ENCODE measurements at places on chromosomes 16 and 17.
A peak's percentile ranks its signal among the peaks of the same experiment; 100 is the strongest.

GRCh38 chr17:77287432-77288068 lies 146.8 kb downstream of the SEC14L1 start:
- peak; percentile 64 for DNase-seq

DNA sequence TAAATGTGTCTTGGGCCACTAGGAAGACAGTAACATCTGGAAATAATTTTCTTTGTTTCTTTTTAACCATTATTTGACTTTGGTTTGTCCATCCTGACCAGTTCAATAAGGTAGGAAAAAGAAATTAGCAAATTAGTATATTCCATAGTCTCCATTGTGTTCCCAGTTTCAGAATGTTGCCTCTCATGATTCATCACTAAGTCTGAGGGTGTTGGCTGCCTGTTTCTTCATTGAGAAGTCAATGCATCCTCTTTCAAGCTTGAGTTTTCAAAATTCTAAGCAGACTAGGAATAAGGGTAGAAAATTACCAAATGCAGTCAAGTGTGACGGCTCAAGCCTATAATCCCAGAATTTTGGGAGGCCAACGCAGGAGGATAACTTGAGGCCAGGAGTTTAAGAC lies 41.9 kb downstream of the ZFHX3 start:
- no peak for DNase-seq

DNA sequence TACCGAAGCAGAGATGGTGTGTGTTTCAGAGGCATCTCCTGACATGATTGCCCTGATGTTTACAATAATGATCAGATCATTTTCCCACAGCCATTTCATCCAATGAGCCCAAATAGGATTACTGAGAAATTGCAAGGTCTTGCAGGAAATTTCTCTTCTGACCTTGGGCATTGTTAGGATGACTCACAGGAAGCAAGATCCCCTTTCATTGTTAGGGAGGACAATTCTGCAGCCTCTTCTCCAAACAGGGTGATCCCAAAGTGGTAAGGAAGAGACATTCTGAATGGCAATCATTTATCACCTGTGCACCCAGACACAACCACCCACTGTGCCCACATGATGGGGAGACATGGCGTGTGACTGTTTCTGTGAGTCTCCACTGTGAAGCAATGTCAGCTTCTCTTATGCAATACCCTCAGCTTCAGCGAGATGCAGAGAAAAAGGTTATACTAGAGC lies 306.7 kb upstream of the XYLT1 start:
- no peak for DNase-seq

DNA sequence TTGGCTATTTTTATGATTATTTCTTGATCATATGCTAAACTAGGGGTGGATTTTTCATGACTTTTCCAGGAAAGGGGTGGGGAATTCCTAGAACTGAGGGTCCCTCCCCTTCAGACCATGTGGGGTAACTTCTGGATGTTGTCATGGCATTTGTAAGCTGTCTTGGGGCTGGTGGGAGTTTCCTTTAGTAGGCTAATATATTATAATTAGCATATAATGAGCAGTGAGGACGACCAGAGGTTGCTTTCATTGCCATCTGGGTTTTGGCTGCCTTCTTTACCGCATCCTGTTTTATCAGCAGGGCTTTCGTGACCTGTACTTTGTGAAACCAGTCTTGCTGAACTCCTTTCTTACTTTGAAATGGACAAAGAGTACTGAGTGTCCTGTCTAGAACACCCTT lies 40.4 kb upstream of the ABCA5 start:
- no peak for DNase-seq

DNA sequence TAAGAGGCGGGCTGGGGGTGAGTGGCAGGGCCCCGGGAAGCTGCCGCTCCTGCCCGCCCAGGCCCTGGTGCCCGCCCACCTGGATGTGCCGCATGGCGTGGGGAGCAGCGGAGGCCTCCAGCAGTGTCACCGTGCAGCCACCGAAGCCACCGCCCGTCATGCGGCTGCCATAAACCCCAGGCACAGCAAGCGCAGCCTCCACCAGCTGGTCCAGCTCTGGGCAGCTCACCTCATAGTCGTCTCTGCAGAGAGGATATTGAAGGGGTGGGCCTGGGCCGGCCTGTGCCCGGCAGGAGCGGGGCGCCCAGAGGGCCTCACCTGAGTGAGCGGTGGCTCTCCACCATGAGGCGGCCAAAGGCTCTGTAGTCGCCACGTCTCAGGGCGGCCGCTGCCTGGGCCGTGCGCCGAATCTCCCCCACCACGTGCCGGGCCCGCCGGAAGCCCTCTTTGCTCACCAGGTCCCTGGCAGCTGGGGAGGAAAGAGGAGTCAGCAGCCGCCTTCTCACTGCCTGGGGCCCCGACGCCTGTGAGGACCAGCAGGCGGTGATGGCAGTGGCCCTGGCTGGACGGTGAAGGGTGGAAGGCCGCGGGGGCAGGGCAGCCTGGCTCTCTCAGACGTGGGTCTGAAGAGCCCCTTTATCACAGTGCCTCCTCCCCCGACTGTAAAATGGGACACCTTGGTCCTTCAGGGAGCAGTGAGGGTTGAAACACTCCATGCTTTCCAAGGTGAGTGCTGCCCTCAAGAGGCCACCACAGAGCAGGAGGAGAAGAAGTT lies 6.7 kb downstream of the GALK1 start:
- no peak for DNase-seq

GRCh38 chr16:86383488-86384262 lies 126.7 kb upstream of the FOXF1 start:
- no peak for DNase-seq

DNA sequence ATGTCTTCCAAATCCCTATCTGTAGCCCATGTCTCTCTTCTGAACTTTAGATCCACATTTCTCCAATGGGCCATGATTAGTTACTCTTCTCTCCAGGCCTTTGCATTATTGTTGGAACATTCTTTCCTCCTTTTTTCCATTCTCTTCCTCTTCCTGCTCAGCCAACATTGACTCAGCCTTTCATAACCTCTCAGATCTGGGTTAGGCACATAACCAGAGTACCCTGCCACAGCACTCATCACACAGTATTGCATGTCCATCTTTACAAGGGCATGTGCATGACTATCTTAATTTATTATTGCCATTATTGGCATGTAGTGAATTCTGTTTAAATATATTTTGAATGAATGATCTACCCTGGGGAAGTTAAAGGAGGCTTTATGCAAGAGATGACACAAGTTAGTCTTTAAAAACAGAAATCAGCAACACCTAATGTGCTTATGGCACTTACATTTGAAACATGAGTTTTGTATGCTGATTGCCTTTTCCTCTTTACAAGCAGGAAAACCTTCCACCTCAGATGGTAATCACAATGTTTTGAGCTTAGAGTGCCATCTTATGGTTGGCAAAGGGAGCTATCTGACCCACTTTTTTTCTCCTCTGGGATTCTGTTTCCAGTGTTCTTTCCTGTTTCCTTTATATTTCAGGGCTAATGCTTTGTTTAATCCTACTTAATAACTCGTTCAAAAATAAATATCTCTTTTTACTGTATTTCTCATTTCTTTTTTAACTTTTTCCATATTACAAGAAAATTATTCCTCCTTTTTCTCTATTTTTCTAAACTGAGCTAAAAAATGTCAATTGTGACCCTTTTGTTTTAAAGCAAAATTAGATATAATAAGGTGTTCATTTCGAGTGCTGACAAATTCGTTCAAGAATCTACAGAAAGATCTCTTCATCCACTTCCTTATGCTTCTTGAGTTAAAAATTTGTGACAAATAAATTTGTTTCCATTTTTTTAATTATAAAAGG lies 151.0 kb upstream of the RBL2 start:
- DNase-seq: no peak

DNA sequence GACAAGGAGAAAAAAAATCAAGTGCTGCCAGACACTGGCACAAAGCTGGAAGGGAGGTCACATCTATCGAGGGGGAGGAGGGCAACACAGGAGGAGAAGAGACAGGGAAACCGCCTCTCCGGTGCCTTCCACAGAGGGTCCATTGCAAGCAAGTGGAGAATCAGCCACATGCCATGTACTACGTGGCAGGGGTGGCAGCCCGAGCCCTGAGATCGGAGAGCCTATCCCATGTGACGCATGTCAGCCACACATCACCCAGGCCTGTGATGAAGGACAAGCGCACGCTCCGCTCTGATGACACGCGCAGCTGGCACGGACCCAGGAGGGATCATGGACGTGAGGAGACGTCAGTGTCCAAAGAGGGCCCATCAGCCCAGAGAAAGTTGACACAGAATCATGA lies 30.1 kb downstream of the ADCY9 start:
- no peak for DNase-seq

- DNase-seq: no peak
Measured at GRCh38 chr16:77590707-77591106, 131.6 kb upstream of the NUDT7 start.

DNA sequence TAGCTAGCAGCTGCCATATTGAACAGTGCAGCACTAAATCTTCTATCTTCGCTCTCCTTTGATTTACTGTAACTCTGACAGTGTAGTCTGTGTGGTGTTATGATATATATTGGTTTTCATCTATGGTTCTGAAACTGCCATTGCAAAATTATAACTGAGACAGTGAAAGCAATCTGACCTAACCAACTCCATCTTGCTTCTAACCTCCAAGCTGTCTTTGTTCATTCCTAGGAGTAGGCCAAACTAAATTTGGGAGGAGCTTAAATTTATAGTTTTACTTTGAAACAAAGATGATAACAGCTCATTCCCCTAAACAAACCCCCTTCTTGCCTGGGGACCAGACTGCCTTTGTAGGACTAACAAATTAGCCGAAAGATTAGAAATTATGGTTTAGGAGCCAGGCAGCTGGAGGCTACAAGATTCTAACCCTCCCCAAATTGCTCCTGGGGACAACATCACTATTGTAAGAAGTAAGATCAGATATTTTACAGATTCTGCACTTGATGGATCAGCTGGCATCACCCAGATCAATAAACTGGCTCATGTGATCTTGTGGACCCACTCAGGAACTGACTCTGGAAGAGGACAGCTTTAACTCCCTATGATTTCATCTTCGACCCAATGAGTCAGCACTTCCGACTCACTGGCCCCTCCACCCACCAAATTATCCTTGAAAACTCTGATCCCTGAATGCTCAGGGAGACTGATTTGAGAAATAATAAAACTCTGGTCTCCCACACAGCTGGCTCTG lies 47.0 kb upstream of the FBXO47 start:
- no peak for DNase-seq

DNA sequence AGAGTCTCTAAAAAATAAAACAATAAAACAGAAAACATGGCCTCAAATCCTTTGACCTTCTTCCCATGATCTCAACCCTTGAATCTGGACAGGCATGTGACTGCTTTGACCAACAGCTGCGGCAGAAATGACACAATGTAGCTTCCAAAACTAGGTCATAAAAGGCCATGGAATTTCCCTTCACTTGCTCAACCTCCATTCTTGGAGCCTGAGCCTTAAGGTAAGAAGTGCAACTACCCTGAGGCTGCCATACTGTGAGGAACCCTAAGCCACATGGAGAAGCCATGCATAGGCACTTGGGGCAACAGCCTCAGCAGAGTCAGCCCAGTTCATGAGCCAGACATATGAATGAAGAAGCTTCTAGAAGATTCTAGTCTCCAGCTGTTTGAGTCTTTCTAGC lies 75.7 kb upstream of the BRD7 start:
- no peak for DNase-seq

GRCh38 chr17:40349477-40349894 lies 15.1 kb downstream of the GJD3 start:
- DNase-seq: no peak

GRCh38 chr16:90077757-90078578 lies 837 bp upstream of the PRDM7 start:
- peak; percentile 70 for DNase-seq
